ENCODE measurements at places on chromosomes 1 and 21. TPM values are rescaled to one million over a fixed set of nuclear protein-coding genes. Genes with fewer than 3 reads are reported as not detected.
A peak's percentile ranks its signal among the peaks of the same experiment; 100 is the strongest.

- DNase-seq, result no peak
Observed at GRCh38 chr1:11388617-11389016, 90.3 kb upstream of the DISP3 start.

DNA sequence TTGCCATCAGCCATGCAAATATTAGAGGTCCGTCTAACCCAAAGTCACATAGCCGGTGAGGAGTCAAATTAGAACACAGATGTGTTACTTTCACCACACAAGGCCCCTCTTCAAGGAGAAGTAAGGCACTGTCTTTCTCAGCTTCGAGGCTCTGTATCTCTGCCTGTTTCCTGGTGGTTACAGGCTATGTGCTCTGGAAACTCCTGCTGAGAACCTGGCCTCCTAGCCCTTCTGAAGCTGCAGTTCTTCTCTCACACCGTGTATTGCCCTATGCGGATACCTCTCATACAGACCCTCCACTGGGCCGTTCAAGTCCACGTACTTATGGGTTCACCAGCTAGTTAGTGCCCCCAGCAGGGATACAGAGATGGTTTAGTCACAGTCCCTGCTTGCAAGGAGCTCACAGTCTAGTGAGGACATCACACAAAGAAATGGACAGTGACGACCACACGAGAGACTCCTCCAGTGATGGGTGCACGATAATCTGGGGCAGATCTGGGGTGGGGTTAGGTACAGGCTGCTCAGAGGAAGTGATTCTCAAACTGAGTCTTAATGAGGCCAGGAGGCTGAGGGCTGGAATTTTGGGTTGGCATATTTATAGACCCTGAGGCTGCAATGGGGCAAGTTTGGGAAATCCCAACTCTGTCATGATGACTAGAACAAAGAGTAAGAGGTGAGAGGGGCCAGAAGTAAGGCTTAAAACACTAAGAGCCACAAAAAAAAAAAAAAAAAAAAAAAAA, 22.8 kb upstream of the ELOA start:
- no peak for DNase-seq

Gene RNPC3
- total RNA-seq, result 29.8 TPM

Gene RBP7
- total RNA-seq, result not detected

- no peak for DNase-seq
Observed at GRCh38 chr1:99268021-99268420, 3.7 kb downstream of the PLPPR4 start.

- no peak for DNase-seq
Observed at GRCh38 chr1:153072806-153073726, 1.7 kb upstream of the SPRR2B start.

DNA sequence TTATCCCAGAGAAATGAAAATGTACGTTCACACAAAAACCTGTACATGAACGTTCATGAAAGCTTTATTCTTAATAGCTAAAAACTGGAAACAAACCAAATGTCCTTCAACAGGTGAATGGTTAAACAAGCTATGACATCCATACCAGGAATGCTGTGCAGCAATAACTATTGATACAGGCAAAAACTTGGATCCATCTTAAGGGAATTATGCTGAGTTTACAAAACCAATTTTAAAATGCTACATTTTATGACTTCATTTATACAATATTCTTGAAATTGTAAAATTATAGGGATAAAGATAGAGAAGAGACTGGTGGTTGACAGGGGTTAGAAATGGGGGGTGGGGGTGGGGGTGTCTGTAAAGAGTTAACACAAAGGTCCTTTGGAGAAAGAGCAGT, 280.3 kb downstream of the TGFB2 start:
- no peak for DNase-seq

GRCh38 chr1:19390166-19390850, 78.2 kb downstream of the SLC66A1 start:
- no peak for DNase-seq

DNA sequence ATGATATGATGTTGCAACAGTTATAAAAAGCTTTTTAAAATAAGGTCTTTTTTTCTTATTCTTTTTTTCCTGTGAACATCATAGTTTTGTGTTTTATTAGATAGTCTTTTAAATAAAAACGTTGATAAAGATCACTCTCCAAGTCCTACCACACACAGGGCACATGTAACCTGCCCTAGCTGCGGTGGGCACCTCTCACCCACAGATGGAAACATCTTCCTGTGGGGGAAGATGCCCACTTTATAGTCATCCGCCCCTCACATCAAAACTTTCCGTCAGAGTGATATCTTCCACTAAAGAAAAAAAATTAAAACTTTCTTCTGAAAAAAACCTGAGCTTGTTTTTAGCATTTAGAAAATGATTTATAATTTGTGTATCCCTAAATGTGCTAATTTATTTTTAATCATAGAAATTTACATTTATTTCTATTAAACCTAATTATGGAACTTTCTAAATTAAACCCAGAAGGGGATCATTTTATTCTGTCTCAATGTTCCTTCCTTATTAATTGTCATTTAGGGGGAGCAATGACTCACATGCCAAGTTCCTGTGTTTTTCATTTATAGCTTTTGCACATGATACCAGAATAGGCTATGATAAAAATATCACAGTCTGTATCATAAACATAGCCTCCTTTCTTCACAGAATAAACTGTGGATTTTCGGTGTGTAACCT, 24.7 kb downstream of the TNFRSF9 start:
- DNase-seq, result no peak

Gene TMPRSS2
- total RNA-seq, result not detected

DNA sequence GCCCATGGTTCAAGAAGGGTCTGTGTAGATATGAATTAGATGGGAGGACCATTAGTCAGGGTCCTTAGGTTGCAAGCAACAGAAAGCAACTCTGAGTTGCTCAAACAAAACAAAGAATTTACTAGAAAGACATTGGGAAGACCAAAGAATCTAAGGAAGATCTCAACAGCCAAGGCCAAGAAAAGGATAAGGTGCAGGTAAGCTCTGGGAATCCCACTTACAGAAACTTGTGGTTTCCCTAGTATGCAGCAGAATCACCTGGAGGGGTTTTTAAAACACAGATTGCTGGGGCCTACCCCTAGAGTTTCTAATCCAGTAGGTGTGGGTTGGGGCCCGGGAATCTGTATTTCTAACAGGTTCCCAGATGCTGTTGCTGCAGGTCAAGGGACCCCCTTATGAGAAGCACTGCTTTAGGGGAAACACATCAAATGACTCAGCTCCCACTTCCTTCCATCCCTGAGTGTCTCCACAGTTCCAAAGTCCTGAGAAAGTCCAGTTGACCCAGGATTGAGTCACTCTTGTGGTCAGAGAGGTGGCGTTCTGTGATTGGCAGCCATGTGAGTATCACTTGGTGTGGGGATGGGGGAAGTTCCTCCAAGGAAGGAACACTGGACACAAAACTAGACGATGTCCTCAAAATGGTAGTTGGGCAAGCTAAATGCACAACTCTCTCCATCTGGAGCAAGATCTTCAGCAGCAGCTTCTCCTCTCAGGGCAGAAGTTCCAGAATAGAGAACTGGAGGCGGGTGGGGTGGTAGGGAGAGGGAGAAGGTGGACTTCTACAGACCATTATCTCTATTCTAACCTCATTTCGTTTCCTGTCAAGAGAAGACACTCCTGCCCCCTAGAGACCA, 24.2 kb upstream of the EYA3 start:
- no peak for DNase-seq

GRCh38 chr1:40241362-40241761, 6.4 kb upstream of the TMCO2 start:
- DNase-seq, result no peak

DNA sequence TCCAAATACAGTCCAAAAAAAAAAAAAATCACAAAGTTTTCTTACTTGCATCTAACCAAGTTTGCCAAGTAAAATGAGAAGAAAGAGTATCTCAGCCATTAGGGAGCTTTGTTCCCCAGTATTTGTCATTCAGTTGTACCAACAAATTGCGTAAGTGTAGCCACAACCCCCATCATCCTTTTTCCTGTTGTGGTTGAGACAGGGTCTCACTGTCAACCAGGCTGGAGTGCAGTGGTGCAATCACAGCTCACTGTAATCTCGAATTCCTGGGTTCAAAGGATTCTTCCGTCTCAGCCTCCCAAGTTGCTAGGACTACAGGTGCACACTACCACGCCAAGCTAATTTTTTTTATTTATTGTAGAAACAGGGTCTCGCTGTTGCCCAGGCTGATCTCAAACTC, 9.5 kb downstream of the STX6 start:
- DNase-seq, result no peak

Gene PTPN7
- 0.16 TPM for total RNA-seq

- DNase-seq, result no peak
Observed at GRCh38 chr1:22137004-22137720, 5.7 kb downstream of the WNT4 start.

DNA sequence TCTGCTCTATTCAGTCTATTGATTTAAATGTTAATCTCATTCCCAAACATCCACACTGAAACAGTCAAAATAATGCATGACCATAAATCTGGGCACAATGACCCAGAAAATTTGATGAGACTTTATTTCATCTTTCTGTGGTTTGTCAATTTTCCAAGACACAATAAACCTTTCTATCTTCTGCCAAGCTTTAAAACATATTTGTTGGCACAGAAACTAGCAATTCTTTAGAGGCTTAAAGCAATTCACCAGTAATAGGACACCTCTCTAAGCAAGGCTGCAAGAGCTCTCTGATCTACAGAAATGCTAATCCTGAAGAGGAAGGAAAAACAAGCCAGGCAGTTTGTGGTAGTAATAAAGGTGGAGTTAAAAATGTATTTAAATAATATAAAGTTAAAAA, 113.7 kb downstream of the FCRL5 start:
- DNase-seq, result no peak

GRCh38 chr21:31546443-31547170, 112.9 kb upstream of the SOD1 start:
- no peak for DNase-seq

DNA sequence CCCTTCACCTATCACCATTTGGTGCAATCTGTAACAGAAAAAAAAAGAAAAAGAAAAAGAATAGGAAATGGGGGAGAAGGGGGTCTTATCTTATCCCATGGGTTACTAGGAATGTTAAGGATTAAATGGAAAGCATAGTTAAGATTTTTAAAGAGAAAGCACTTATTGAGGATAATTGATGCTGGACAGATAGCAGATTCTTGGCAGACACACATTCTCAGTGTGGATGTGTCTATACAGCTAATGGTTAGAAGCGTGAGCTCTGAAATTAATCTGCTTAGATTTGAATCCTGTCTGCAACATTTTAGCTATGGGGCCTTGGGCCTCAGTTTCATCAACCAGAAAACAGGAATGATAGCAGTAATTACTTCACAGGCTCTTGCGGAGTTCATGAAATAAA, 67.1 kb downstream of the SSBP3 start:
- no peak for DNase-seq

Gene TTC22
- 0.16 TPM for total RNA-seq

Gene SELE
- total RNA-seq, result 0.94 TPM

GRCh38 chr1:100396651-100397050, 44.3 kb downstream of the CDC14A start:
- DNase-seq, result no peak

DNA sequence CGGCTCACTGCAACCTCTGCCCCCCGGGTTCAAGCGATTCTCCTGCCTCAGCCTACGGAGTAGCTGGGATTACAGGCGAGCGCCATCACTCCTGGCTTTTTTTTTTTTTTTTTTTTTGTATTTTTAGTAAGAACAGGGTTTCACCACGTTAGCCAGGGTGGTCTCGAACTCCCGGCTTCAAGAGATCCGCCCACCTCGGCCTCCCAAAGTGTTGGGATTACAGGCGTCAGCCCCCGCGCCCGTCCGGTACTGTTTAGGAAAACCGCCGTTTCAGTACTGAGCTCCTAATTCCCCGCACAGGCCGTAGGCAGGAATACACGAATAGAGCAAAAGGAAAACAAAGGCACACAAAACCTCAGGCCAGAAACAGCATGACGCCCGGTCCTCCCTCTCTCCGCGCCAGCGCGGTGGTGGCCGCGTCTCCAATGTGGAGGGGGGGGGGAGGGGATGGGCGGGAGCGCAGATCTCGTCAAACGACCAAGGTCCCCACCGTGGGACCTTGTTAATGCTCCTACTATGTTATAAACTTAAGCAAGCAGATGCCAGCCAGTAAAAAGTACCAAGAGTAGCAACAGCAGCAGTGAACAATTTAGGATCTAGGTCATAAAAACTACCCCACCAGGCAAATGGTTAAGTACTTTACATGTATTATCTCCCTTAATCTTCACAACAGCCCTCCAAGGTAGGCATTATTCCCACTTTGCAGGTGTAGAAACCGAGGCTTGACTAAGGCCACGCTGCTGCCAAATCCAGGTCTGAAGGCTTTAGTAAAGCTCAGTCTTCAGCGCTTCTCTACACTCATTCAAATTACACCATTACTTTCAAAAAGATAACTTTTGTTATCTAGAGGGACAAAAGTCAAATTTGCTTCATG, 648 bp upstream of the ADAR start:
- DNase-seq, result peak; percentile 34

GRCh38 chr1:40316595-40317393, at the start of gene COL9A2:
Gene COL9A2, minus strand, starts transcription at chr1:40317286. Its CDS starts 89 bp downstream, at chr1:40317197.
- DNase-seq, result peak; percentile 57

Gene SLAMF6
- total RNA-seq, result not detected

Gene TRIM67
- total RNA-seq, result 44.9 TPM

DNA sequence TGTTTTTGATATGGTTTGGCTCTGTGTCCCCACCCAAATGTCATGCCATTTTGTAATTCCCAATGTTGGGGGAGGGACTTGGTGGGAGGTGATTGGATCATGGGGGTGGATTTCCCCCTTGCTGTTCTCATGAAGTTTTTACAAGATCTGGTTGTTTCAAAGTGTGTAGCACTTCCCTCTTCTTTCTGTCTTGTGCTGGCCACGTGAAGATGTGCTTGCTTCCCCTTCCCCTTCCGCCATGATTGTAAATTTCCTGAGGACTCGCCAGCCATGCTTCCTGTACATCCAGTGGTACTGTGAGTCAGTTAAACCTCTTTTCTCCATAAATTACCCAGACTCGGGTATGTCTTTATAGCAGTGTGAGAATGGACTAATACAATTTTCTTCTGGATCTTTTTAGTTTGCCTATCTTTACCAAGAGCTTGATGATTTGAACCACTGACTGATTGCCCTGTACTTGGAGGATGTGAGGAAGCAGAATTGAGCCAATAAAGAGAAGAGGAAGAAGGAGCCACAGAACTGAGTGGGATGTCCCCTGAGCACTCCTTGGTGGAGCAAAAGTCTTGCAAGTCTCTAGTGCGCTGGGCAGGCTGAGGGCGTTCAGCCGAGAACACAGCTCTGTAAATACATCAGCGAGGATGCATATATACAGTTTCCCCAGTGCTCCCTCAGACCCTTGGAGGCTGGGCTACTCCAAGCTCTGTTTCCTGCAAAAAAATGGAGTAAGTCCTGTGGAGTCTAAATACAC, 102.6 kb downstream of the CYYR1 start:
- DNase-seq, result no peak

- no peak for DNase-seq
Observed at GRCh38 chr1:40251456-40251855, 3.7 kb downstream of the TMCO2 start.

DNA sequence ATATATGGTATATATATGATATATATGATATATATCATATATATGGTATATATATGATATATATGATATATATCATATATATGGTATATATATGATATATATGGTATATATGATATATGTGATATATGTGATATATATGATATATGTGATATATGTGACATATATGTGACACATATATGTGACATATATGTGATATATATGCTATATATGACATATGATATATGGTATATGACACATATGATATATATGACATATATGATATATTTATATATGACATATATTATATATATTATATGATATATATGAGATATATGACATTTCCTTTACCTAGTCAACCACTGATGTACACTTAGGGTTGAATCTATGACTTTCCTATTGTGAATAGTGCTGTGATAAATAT, 36.1 kb upstream of the EEIG2 start:
- DNase-seq, result no peak

Gene XCL2
- not detected for total RNA-seq
